Peyer's patch (tissue), 4 donors: ENCODE measurements at places on chromosomes 5 and 9.

- H3K27ac ChIP-seq = no peak overlapping the region
- DNase-seq = no peak
- H3K4me1 ChIP-seq = no peaks in the 10 kb centered on the region
- no peaks in the 10 kb centered on the region for H3K36me3 ChIP-seq
These were observed 484.9 kb downstream of the TMEM38B start for GRCh38 chr9:106179191-106179590.

GRCh38 chr5:174827558-174827957, 103.2 kb downstream of the MSX2 start:
- no peaks in the 10 kb centered on the region for H3K36me3 ChIP-seq
- no peak for DNase-seq
- no peaks in the 10 kb centered on the region for H3K4me1 ChIP-seq
- no peak overlapping the region for H3K27ac ChIP-seq
- no peak overlapping the region for H3K4me3 ChIP-seq
- H3K27me3 ChIP-seq = no peaks in the 10 kb centered on the region

GRCh38 chr9:133702798-133703590, 35.2 kb downstream of the SARDH start:
- H3K4me1 ChIP-seq = no peaks in the 10 kb centered on the region
- no peaks in the 10 kb centered on the region for H3K36me3 ChIP-seq
- peak overlapping the region; percentile 7 for H3K4me3 ChIP-seq
- peak overlapping the region; percentile 13 for H3K27ac ChIP-seq
- no peak for DNase-seq

GRCh38 chr5:36359267-36359666, 57.6 kb upstream of the RANBP3L start:
- H3K36me3 ChIP-seq = no peaks in the 10 kb centered on the region
- no peaks in the 10 kb centered on the region for H3K27me3 ChIP-seq
- no peak for DNase-seq
- no peak overlapping the region for H3K4me3 ChIP-seq

GRCh38 chr9:27487927-27488326, 36.2 kb upstream of the IFNK start:
- H3K27ac ChIP-seq = no peak overlapping the region
- no peaks in the 10 kb centered on the region for H3K36me3 ChIP-seq
- H3K27me3 ChIP-seq = no peaks in the 10 kb centered on the region
- no peak overlapping the region for H3K4me3 ChIP-seq

- H3K4me1 ChIP-seq = no peaks in the 10 kb centered on the region
- no peaks in the 10 kb centered on the region for H3K27me3 ChIP-seq
- H3K27ac ChIP-seq = no peak overlapping the region
- no peak overlapping the region for H3K4me3 ChIP-seq
- no peaks in the 10 kb centered on the region for H3K36me3 ChIP-seq
These were observed 21.0 kb downstream of the EXOC3 start for GRCh38 chr5:463952-464351.

GRCh38 chr5:74541381-74541781, 99.1 kb downstream of the ENC1 start:
- no peak overlapping the region for H3K4me3 ChIP-seq
- no peak for DNase-seq
- H3K27ac ChIP-seq = no peak overlapping the region
- no peaks in the 10 kb centered on the region for H3K4me1 ChIP-seq
- H3K27me3 ChIP-seq = no peaks in the 10 kb centered on the region

GRCh38 chr5:142426129-142427014, 101.6 kb upstream of the SPRY4 start:
- no peaks in the 10 kb centered on the region for H3K27me3 ChIP-seq
- no peak for DNase-seq
- no peak overlapping the region for H3K27ac ChIP-seq
- no peaks in the 10 kb centered on the region for H3K4me1 ChIP-seq

- H3K27me3 ChIP-seq = no peaks in the 10 kb centered on the region
- H3K4me1 ChIP-seq = no peaks in the 10 kb centered on the region
- H3K36me3 ChIP-seq = no peaks in the 10 kb centered on the region
- no peak overlapping the region for H3K4me3 ChIP-seq
- DNase-seq = no peak
- no peak overlapping the region for H3K27ac ChIP-seq
These were observed 7.0 kb downstream of the FSTL4 start for GRCh38 chr5:133605323-133605722.

DNA sequence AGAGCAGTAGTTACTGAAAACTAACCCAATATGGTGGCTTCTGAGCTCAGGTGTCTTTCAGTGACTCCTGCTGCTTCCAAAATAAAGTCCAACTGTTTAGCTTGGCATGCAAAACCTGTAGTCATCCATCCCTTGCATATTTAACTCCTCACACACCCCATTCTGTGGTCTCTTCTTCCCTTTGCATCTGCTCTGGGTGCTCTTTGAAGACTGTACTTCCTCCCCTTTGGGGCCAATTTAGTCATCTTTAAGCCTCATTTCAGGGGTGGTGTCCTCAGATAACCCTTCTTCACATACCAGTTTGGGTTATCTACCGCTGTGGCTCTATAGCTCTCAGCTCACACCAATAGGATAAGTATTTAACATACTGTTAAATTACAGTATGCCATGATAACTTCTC, 209.9 kb upstream of the DMRT1 start:
- H3K4me1 ChIP-seq = no peaks in the 10 kb centered on the region
- no peak for DNase-seq
- H3K36me3 ChIP-seq = no peaks in the 10 kb centered on the region
- no peak overlapping the region for H3K27ac ChIP-seq

GRCh38 chr9:122374885-122375420, 4.1 kb downstream of the PTGS1 start:
- H3K36me3 ChIP-seq = no peaks in the 10 kb centered on the region
- no peak overlapping the region for H3K4me3 ChIP-seq
- H3K27me3 ChIP-seq = no peaks in the 10 kb centered on the region
- peaks cover 43% of the 10 kb centered on the region for H3K4me1 ChIP-seq

DNA sequence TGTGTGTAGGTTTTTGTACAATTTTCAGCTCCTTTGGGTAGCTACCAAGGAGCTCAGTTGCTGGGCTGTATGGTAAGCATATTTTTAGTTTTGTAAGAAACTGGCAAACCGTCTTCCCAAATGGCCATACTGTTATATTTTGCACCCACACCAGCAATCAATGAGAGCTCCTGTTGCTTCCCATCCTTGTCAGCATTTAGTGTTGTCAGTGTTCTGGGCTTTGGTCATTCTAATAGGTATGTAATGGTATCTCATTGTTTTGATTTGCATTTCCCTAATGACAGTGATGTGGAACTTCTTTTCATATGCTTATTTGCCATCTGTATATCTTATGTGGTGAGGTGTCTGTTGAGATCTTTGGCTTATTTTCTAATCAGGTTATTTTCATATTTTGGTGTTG, 320.1 kb downstream of the MLLT3 start:
- H3K36me3 ChIP-seq = no peaks in the 10 kb centered on the region
- no peak overlapping the region for H3K4me3 ChIP-seq
- no peaks in the 10 kb centered on the region for H3K27me3 ChIP-seq
- no peaks in the 10 kb centered on the region for H3K4me1 ChIP-seq
- no peak for DNase-seq
- H3K27ac ChIP-seq = no peak overlapping the region

GRCh38 chr9:101398930-101399642, 435 bp downstream of the ZNF189 start:
- DNase-seq = no peak
- peaks cover 3% of the 10 kb centered on the region for H3K36me3 ChIP-seq

DNA sequence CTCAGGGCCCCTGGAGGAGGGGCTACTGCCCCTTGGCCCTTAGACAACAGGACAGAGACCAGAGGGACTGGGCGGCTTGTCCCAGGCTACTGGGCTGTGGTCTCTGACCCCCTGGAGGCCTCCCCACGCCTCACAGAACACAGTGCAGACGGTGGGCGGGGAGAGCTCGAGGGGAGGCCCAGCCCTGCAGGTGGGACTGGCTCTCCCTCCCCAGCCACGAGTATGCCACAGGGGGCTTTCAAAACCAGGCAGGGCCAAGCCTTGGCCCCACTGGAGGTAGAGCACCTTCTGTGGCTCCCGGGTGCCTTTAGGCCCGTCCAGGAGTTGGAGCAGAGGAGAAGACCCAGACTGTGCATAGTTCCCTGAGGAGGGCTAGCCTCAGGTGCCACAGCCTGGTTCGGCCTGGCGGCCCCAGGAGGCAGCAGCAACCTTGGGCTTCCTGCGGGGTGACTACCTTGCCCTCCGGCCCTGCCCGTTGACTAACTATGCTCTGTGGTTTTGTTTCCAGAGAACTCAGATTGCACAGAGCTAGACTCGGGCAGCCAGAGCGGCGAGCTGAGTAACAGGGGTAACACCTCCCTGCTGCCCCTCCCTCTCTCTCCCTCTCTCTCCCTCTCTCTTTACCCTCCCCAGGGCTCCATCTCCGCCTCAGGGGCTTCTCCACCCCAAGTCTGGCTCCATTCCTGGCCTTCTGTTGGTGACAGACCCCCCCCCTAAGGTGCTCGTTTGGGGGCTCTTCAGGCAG, 15.5 kb downstream of the CARD19 start:
- no peaks in the 10 kb centered on the region for H3K36me3 ChIP-seq
- no peak for DNase-seq
- H3K27me3 ChIP-seq = no peaks in the 10 kb centered on the region
- H3K4me3 ChIP-seq = no peak overlapping the region

DNA sequence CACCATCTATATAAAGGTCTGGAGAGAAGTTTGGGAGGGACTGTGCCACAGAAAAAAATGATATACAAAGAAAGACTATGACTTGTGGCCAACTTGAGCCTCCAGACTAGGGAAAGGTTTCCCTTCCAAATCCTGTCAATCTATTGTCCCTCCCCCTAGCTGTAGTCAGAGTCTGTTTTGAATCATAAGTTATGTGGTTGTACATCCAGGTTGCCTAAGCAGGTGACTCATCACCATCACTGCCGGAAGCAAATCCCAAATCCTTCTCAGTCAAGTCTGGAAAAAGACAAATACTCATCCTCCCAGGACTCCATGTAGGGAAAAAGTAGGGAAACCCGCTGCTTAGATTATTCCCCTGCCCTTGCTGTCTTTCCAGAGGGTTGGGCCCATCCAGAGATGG, 235.7 kb downstream of the CDK5RAP2 start:
- DNase-seq = no peak
- H3K27me3 ChIP-seq = no peaks in the 10 kb centered on the region

DNA sequence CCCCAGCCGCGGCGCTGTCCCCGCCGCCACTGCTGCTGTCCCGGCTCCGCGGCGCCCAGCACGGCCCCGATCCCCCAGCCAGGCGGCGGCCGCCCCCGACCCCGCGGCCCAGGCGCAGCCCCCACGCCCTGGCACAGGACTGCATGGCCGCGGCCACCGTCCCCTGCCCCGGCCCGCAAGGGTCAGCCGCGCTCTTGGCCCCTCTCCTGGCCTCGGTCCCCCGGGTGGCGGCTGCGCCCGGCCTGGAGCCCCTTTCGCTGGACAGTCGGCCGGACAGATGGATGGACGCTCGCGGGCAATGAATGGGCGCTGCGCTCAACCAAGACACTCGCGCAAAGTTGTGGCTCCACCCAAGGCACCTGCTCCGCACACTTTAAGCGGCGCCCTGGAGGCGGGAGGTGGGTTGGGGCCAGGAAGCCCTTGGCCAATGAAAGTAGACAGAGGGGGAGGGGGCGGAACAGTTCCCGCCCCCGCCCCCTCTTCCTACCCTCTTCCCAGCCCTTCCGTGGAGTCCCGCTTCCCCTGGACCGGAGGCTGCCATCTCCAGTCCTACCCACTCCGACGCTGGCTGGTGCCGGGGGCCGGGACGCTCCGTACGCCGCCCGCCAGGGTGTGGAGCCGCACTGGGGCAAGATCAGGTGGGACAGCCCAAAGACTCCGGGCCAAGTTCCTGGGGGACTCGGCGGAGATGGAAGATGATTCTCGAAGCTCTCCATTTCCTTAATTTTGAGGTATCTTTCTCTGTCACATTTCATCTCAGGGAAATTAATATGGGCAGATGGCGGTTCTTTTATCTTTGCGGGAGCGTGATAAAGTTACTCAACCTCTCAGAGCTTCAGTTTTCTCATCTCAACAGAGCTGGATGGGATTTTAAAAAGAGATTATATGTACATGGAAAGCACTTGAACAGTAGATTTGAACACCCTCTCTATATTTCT, at the start of gene GLDC:
TSS of gene GLDC (minus strand) at position 375 of the 938 bp plus-strand sequence. CDS start at position 145, 230 bp downstream.
- H3K4me1 ChIP-seq = peaks cover 13% of the 10 kb centered on the region
- H3K36me3 ChIP-seq = no peaks in the 10 kb centered on the region
- H3K27me3 ChIP-seq = peaks cover 12% of the 10 kb centered on the region
- H3K4me3 ChIP-seq = peak within 1 kb of the TSS; percentile 50

DNA sequence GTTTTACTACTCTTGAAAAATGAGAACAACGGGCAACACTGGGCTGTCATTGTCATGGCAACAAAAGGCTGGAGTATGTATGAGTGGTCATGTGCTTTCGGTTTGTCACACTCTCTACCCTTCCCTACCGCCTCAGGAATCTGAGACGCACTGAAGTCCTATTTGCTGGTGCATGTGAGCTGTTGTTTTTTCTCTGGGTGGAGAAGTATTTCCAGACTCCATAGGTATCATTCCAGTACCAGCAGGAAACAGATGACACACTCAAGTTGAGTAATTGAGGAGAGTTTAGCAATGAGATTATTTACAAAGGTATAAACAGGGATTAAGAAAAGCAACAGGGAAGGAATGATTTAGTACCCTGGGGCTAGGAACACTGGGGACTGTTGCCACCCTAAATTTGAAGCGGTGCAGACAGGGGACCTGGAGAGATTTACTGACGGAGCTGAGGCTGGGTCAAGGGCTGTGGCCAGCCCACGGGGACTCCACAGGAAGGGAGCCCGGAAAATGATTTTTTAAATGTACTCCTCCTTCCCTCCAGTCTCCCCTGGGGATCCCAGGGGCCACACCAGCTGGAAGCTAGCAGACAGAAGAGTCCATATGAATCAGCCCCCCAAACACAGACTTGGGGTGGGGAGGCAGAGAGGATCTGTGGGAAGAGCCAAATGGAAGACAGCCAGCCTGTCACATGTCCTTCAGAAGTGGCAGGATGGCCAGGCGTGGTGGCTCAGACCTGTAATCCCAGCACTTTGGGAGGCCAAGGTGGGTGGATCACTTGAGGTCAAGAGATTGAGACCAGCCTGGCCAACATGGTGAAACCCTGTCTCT, 13.2 kb upstream of the ZBTB43 start:
- H3K36me3 ChIP-seq = no peaks in the 10 kb centered on the region
- H3K27me3 ChIP-seq = no peaks in the 10 kb centered on the region
- no peak for DNase-seq
- H3K4me1 ChIP-seq = no peaks in the 10 kb centered on the region
- H3K4me3 ChIP-seq = no peak overlapping the region
- H3K27ac ChIP-seq = no peak overlapping the region

GRCh38 chr9:4116723-4117460, 183.0 kb downstream of the GLIS3 start:
- no peak for DNase-seq
- H3K4me3 ChIP-seq = no peak overlapping the region
- peak overlapping the region; percentile 3 for H3K27ac ChIP-seq
- H3K4me1 ChIP-seq = no peaks in the 10 kb centered on the region
- H3K36me3 ChIP-seq = no peaks in the 10 kb centered on the region

GRCh38 chr5:10537624-10538023, 26.2 kb upstream of the ANKRD33B start:
- no peak overlapping the region for H3K4me3 ChIP-seq
- H3K27ac ChIP-seq = no peak overlapping the region
- H3K4me1 ChIP-seq = no peaks in the 10 kb centered on the region
- no peaks in the 10 kb centered on the region for H3K36me3 ChIP-seq
- H3K27me3 ChIP-seq = no peaks in the 10 kb centered on the region
- DNase-seq = no peak
